ENCODE measurements at places on chromosomes 11 and 22. TPM values are rescaled to one million over a fixed set of nuclear protein-coding genes. Genes with fewer than 3 reads are reported as not detected.

DNA sequence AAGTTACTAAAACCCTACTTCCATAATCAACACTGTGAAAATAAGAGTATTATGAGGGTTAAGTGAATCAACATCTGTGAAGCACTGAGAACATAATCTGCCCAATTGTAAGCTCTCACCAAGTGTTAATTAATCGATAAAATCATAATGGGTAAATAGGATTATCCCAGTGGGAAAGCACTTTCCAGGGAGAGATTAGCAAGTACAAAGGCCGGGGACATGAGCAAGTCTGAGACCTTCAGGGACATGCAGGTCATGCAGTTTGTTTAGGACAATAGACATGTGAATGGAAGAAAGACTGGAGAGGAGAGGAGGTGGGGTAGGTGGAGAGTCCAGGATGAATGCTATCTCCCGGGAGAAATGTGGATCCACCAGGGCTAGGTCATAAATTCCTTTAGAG lies 57.8 kb upstream of the FIBIN start:
- no peak for DNase-seq
- H3K4me1 ChIP-seq: no peaks in the 10 kb centered on the region
- no peak overlapping the region for H3K4me3 ChIP-seq
- H3K27me3 ChIP-seq: no peaks in the 10 kb centered on the region

Gene OR10A2
- total RNA-seq: not detected

GRCh38 chr11:13928566-13929251 lies 33.8 kb upstream of the SPON1 start:
- H3K4me3 ChIP-seq: no peak overlapping the region
- H3K27me3 ChIP-seq: no peaks in the 10 kb centered on the region
- H3K36me3 ChIP-seq: peaks cover 2% of the 10 kb centered on the region
- H3K27ac ChIP-seq: no peak overlapping the region
- H3K4me1 ChIP-seq: peaks cover 34% of the 10 kb centered on the region

DNA sequence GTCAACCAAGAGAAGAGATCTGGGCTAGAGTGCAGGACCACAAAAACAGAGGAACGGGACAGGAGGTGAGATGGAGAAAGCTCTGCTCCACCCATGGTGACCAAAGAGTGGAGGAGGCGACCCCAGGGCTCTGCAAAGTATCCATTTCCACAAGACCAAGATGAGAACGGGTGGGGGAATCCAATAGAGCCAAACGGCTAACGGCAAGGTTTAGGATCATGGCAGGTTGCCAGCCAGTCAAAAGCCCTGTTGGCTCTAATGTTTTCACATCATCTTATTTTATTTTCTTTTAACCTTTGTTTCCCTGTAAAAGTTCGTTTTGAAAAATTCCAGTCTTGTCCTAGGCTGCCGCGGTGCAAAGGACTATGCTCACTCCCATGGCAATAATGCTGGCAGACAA lies 52.1 kb upstream of the CHST1 start:
- DNase-seq: no peak
- H3K27ac ChIP-seq: no peak overlapping the region
- no peaks in the 10 kb centered on the region for H3K4me1 ChIP-seq
- peaks cover 14% of the 10 kb centered on the region for H3K27me3 ChIP-seq
- H3K36me3 ChIP-seq: no peaks in the 10 kb centered on the region
- H3K4me3 ChIP-seq: no peak overlapping the region

DNA sequence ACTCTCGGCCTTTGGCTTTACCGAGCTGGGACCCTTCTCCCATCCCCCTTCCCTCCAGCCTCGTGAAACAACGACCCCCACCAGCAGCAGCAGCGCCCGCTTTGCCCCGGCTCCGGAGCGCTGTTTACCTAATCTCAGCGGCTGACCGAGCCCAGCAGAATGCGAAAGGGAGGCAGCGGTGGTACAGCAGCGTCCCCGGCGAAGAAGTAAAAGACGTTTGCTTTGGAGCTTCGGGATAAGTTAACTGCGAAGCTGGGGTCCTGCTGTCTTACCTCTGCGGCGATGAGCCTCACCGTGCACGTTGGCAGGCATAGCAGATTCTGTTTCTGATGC lies 2.0 kb upstream of the LARGE1 start:
- H3K36me3 ChIP-seq: peaks cover 1% of the 10 kb centered on the region
- H3K4me3 ChIP-seq: peak overlapping the region; percentile 49
- peaks cover 51% of the 10 kb centered on the region for H3K27me3 ChIP-seq
- H3K27ac ChIP-seq: no peak overlapping the region
- DNase-seq: peak; percentile 15
- H3K4me1 ChIP-seq: peaks cover 16% of the 10 kb centered on the region

DNA sequence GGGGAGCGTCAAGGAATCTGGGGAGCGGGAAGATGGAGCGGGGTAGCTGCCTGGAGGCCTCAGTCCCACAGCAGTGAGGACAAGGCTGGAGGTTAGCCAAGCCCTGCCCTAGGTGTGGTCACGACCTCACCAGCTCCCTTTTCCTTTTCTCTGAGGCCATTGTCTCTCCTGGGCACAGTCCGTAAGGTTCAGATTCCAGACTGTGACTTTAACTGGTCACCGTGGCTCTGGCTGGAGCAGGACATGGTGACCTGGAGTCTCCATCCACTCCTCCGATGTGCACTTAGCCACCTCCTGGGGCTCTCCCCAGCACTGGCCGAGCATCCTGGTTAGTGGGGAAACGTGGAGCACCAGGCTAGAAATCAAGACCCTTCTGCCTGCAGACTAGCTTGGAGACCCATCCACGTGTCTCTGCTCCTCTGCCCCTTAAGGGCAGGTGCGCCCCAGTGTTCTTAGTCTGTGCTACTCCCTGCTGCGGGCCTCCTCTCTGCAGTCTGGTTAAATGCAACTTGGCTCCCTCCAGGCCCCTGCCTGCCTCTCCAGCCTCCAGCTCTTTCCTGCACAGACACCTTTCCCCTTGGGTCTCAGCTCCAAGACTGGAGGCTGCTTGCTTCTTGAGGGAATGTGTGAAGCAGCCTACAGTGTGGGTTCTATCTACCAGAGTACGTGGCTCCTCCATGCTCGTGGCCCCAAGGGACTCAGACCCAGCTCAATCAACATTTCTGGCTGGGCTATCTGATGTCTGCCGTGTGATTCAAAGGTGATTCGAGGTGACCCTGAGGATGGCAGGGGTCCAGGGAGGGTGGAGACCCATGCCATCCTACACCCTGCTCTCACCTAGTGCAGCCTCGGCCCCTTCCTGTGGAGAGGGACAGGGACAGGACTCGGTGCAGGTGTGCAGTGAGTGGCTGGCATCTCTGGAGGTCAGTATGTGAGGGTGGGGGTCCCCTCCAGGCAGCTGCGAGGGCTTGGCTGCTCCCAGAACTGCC lies 5.2 kb downstream of the SLC25A1 start:
- no peak for DNase-seq
- peaks cover 45% of the 10 kb centered on the region for H3K4me1 ChIP-seq
- H3K4me3 ChIP-seq: peak overlapping the region; percentile 82
- H3K36me3 ChIP-seq: no peaks in the 10 kb centered on the region
- peaks cover 15% of the 10 kb centered on the region for H3K27me3 ChIP-seq

- peak; percentile 10 for DNase-seq
- H3K27ac ChIP-seq: peak overlapping the region; percentile 38
- H3K4me1 ChIP-seq: peaks cover 24% of the 10 kb centered on the region
- peaks cover 4% of the 10 kb centered on the region for H3K36me3 ChIP-seq
- H3K4me3 ChIP-seq: peak overlapping the region; percentile 65
Measured at GRCh38 chr11:289712-290620, 1.0 kb downstream of the PGGHG start.

GRCh38 chr22:39275814-39276439 lies 31.1 kb upstream of the PDGFB start:
- H3K27ac ChIP-seq: no peak overlapping the region
- no peaks in the 10 kb centered on the region for H3K4me1 ChIP-seq
- H3K36me3 ChIP-seq: no peaks in the 10 kb centered on the region
- no peak for DNase-seq
- no peak overlapping the region for H3K4me3 ChIP-seq

DNA sequence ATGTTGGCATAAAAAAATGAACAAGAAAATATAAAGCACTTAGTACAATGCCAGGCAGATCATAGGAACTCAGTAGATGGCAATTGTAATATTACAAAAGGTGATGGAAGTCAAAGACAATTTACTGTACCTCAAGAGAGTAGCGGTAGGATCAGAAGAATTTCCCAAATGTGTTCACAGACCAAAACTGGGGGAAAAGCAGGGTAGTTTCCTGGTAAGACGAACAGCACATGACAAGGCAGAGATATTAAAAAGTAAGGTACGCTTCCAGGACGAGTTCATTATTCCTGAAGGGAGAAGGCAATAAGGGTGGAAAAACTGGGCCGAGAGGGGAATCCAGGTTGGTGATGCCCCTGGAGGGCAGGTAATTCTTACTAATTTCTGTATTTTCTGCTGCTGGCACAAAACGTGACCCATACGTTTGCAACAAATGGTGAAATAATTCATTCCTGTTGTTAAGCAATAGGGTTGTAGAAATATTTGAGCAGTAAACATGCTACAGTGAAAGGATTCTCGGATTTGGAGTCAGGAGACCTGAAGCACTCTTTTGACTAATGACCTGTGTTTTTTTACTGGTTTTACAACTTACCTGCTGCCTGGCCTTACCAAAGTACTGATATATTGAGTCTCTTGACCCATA lies 786 bp upstream of the ANKRD42 start:
- H3K27ac ChIP-seq: peak overlapping the region; percentile 98
- H3K4me3 ChIP-seq: peak overlapping the region; percentile 99
- peaks cover 38% of the 10 kb centered on the region for H3K4me1 ChIP-seq
- no peak for DNase-seq
- H3K27me3 ChIP-seq: no peaks in the 10 kb centered on the region

DNA sequence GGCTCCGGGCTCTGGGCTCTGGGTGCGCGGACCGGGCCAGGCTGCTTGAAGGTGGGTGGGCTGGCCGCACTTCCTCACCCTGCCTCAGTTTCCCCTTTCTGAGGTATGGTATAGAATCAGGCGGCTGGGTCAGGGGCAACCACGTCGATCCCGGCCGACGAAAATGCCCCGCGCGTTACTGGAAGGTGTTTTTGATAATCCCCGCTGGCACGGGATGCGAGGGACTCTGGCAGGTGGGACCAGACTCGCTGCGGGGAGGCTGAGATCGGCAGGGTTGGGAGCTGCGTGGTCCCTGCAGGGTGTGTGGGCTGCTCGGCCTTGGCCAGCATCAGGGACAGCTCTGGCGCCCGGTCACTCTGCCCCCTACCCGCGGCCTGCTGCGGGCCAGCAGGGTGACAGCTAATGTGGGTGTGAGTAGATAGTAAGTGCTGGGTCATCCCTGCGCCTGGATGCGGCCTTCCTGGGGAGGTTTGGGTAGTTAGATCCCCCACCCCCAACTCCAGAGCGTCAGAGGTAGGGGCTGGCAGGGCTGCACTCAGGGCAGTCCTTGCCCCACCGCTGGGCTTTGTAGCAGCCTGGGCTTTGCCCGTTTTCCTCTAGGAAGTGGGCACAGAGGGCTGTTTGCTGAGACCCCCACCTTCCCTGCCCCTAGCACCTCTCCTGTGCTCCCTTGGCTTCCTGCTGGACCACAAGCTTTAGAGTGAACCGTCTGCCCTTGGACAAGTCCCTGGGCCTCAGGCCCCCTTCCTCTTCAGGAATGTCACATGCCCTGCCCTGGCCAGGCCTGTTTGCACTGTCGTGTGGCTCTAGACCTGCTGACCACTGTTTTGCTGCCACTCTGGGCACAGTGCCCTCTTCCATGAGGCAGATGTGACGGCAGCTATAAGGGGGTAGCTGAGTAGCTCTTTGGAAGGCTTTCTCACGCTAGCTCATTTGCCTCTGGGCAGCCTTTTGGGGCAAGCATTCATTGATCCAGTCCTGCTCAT lies 579 bp downstream of the TANGO2 start:
- peaks cover 33% of the 10 kb centered on the region for H3K4me1 ChIP-seq
- H3K36me3 ChIP-seq: no peaks in the 10 kb centered on the region
- H3K27ac ChIP-seq: peak overlapping the region; percentile 74

GRCh38 chr22:28132466-28132865 lies 213.4 kb upstream of the PITPNB start:
- no peaks in the 10 kb centered on the region for H3K36me3 ChIP-seq
- no peaks in the 10 kb centered on the region for H3K4me1 ChIP-seq
- no peak for DNase-seq
- no peak overlapping the region for H3K4me3 ChIP-seq

DNA sequence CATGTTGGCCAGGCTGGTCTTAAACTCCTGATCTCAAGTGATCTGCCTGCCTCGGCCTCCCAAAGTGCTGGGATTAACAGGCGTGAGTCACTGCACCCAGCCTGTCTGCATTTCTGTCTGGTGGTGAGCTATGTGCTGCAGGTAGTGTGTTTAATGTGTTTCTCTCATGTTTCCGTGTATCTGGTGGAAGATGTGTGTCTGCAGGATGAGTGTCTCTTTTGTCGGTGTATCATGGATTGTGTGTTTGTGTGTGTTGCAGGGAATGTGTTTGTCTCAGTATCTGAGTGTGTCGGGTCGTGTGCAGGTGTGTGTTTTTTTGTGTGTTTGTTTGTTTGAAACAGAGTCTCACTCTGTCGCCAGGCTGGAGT lies 16.1 kb downstream of the SCARF2 start:
- no peak overlapping the region for H3K27ac ChIP-seq
- H3K36me3 ChIP-seq: no peaks in the 10 kb centered on the region
- H3K27me3 ChIP-seq: peaks cover 4% of the 10 kb centered on the region
- no peak overlapping the region for H3K4me3 ChIP-seq

Gene NEU3
- total RNA-seq: 14.3 TPM

Gene SCN4B
- 0.36 TPM for total RNA-seq

All from activated CD4-positive, alpha-beta memory T cell treated with anti-CD3 and anti-CD28 coated beads for 36 hours (primary cell).